ENCODE measurements at places on chromosomes 2 and 18.

- no peak for DNase-seq
Observed at GRCh38 chr2:26754972-26755670, 9.0 kb upstream of the SLC35F6 start.

GRCh38 chr2:48265169-48266030 lies 264.6 kb upstream of the STON1 start:
- no peak for DNase-seq

DNA sequence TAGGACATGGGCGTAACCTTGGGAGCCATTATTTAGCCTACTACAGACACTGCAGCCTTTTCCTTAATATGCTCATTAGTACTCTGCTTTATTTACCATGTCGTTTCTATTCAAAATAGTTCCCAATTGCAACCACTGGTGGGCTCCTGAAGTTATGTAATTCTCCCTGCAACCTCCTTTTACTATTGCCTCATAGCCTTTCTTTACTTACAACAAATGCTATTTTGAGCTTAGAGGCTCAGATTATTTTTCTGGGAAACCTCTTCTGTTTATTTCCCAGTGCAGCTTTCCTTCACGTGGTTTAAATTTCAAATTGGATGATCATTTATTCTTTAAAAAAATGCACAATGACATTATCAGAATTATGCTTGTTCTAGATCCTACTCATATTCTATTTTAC lies 492.3 kb upstream of the TMEFF2 start:
- no peak for DNase-seq

DNA sequence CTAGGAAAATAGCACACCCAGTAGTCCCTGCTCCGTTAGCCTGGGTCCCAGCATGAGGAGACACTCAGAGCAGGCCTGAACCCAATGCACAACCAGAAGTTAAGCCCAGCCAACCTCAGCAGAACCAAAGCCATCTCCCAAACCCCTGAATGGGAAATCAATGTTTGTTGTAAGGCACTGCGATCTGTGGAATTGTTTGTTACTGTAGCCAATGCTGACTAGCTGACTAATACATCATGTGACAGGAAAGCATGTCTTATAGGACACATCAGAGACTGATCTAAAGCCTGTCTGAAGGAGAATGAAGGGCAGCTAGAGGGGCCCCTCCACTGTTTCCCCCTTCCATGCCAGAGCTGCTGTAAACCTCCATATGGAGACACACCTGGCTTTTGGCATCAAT lies 96.4 kb downstream of the MARCHF4 start:
- DNase-seq, result no peak

- no peak for DNase-seq
Observed at GRCh38 chr18:58997811-58998337, 133.2 kb downstream of the ZNF532 start.

DNA sequence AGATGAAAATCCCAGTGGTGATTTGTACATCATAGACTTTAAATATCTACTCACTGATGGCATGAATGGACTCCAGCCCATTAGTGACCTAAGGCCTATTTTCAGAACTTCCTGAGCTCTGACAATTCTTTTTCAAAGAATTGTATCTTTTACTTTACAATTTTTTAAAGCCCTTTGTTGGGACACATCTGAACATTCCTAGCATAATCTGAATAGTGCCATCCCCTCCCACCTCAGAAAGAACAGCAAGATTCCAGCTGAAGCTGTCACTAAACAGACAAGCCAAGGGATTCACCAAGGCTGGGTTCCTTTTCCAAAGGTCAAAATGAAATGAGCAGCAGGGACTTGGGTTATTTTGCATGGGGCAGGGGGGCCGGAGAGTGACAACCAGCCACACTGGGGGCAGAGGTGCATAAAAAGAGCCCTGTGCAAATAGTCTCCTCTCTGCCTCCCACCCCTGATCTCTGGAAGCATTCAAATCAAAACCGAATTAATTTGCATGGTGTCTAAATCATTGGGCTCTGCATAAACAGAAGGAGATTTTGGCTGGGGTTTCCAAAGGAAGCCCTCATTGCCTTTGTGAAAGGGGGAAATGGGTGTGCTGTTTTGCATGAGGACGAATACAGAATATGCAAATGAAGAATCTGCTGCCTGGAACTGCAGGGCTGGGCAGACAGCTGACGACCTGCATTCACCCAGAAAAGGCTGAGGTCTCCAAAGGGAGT lies 17.2 kb downstream of the EPHA4 start:
- DNase-seq, result no peak

DNA sequence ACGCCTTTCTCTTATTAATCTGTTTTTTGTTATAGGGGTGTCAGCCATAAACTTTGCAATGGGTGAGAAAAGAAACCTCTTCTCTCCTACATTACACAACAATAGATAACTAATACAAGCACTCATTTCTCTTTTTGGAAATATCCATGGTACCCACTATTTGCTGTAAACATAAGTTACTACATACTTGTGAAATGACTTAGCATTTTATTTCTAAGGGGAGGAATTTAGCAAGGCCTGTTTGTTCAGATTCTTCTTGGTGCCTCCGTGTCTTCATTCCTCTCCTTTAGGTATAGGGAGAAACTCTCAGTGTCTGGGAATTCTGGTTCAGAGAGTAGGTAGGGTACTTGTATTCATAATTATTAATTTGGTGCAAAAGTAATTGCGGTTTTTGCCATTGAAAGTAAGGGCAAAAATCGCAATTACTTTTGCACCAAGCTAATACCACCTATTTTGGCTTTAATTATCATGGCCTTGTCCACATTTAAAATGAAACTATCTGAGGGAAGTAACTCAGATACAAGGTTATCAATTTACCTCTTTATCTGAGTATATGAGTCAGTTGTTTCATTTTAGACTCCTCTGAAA lies 134.8 kb downstream of the MREG start:
- DNase-seq, result no peak

GRCh38 chr2:212730994-212731393 lies 192.4 kb upstream of the ERBB4 start:
- no peak for DNase-seq

DNA sequence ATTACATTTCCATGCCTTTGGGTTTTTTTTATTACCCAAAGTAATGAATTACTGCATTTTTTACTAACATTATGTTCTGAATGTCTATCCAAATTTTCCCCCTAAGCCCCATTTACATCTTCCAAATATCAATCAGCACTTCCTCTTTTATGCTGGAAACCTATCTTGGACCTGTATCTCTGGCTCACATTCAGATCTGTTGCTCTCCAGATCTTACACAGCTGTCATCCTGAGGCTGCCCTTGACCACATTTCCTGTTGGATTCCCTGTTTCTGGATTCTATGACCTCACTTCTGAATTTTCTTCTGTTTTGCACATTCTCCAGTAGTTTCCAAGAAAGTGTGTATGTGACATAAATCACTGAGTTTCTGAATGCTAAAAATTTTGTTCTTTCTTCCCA lies 146.7 kb downstream of the PDE1A start:
- no peak for DNase-seq

All from cortex of kidney (tissue), 1 donor.